IPS DF 6.9 (cell line): ENCODE measurements at places on chromosomes 12 and 14.

DNA sequence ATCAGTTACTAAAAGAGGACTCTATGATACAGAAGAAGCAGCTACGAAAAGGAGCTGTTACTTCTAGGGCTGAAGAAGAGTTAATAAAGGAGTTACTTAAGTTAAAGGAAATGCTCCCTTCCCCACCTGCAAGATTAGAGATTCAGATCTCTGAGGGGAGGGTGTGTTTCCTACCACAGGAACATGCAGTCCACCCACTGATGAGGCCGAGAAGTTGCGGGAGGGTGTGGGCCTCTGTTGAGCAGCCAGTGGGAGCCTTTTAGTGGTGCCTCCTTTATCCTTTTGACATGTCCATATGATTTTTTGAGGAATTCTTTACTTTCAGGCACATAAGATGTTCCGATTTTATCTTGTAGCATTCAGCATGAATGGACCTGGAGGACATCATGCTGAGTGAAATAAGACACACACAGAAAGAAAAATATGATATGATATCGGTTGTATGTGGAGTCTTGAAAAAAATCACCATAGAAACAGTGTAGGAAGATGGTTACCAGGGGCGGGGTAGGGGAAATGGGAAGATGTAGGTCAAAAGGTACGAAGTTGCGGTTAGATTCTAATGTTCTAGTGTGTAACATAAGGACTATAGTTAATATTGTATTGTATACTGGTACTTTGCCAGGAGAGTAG is 4.4 kb upstream of the M6PR start:
- DNase-seq = no peak

- no peak for DNase-seq
These were observed 358.8 kb downstream of the GLT1D1 start for GRCh38 chr12:129211862-129212630.

DNA sequence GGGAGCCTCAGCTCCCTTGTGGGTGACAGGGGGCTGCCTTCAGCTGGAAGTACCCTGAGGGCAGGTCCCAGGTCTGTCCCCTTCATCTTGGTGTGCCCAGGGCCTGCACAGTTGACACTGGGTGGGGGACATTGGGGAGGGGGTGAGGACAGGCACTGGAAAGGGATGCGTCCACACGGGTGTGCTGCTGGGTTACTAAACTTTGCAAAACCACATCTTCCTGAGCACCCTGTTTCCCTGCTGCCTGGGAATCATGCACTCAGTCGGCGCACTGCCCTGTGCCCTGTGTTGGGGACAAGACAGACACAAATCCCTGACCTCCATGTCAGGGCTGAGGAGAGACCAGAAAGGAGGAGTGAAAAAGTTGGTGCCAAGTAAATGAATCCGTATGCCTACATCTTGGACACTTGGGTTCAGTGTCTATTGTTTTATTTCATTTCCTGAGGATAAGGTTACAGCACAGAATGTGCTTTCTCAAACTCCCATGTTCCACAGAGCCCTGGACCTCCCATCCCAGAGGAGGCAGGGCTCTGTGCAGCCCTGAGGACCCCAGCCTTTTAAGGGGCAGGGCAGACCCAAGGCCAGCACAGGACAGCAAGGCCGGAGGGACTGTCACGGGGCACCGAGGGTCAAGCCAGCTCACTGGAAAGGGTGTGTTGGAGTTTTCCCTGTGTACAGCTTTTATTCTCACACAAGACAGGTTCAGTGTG is 2.9 kb upstream of the SLC25A29 start:
- DNase-seq = no peak

- DNase-seq = no peak
These were observed 137.5 kb downstream of the TMEM117 start for GRCh38 chr12:43973385-43973784.

DNA sequence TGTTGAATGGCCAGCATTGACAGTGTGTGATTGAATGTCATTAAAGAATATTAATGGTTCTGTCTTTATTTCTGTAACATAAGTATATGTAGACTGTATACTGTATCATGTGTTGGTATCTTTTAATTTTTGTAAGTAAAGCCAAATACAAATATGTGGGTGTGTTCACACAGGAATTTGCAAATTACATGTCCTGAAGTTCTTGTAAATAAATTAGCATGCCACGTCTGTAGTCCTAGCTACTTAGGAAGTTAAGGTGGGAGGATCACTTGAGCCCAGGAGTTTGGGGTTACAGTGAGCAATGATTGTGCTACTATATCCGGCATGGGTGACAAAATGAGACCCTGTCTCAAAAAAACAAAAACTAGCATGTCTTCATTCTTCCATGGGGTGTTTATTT is 99.1 kb downstream of the KICS2 start:
- no peak for DNase-seq
